ENCODE measurements at places on chromosomes 7 and 10. TPM values are rescaled to one million over a fixed set of nuclear protein-coding genes. Genes with fewer than 3 reads are reported as not detected.
A peak's percentile ranks its signal among the peaks of the same experiment; 100 is the strongest.

RADIL gene
- 2.0 TPM for total RNA-seq

APBB1IP gene
- 0.24 TPM for total RNA-seq

GNGT1 gene
- total RNA-seq, result not detected

CISD1 gene
- total RNA-seq, result 31.7 TPM

SPDYE17 gene
- not detected for total RNA-seq

- DNase-seq, result no peak
- H3K27me3 ChIP-seq, result no peaks in the 10 kb centered on the region
- peak overlapping the region; percentile 22 for H3K4me3 ChIP-seq
- H3K4me1 ChIP-seq, result peaks cover 33% of the 10 kb centered on the region
- peaks cover 19% of the 10 kb centered on the region for H3K36me3 ChIP-seq
Measured at GRCh38 chr7:140542228-140542603, 62.9 kb upstream of the MKRN1 start.

- H3K27me3 ChIP-seq, result peaks cover 29% of the 10 kb centered on the region
- no peak overlapping the region for H3K4me3 ChIP-seq
- DNase-seq, result no peak
- no peaks in the 10 kb centered on the region for H3K36me3 ChIP-seq
- H3K27ac ChIP-seq, result no peak overlapping the region
Measured at GRCh38 chr7:157898802-157899505, 562.1 kb downstream of the DNAJB6 start.

DNA sequence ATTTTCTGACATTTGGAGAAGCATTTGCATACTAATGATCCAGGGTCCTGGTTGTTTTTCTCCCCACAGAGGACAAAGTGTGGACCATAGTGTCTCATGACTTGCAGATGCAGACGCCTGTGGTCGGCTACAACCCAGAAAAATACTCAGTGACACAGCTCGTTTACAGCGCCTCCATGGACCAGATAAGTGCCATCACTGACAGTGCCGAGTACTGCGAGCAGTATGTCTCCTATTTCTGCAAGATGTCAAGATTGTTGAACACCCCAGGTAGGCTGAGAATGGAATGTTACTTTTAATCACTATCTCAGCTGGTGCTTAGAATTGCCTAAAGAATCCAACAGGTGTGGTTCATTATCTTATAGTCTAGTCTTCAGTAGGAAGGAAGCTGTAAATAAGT is 951.5 kb upstream of the C7orf33 start:
- no peak for DNase-seq
- H3K4me3 ChIP-seq, result no peak overlapping the region
- no peaks in the 10 kb centered on the region for H3K36me3 ChIP-seq
- no peak overlapping the region for H3K27ac ChIP-seq
- peaks cover 1% of the 10 kb centered on the region for H3K4me1 ChIP-seq

DNA sequence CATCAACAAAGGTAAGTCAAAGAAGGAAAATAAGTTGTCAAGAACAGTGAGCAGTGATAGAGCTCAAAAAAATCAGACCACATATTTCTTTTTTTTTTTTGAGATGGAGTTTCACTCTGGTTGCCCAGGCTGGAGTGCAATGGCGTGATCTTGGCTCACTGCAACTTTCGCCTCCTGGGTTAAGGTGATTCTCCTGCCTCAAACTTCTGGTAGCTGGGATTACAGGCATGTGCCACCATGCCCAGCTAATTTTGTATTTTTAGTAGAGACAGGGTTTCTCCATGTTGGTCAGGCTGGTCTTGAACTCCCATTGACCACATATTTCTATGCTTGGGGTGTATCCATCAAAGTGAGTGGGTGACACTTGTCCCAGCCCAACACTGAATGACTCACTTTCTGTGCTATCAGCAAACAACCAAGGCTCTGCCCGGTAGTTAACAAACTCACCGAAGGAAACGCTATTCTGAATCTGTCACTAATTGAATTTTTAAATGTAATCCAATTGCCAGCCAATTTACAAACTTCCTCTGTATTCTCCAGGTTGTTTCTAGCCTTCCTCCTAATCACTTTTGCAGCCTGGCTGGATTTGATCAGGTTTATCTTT is 19.6 kb upstream of the SMNDC1 start:
- H3K4me1 ChIP-seq, result peaks cover 16% of the 10 kb centered on the region
- no peak for DNase-seq
- H3K27ac ChIP-seq, result no peak overlapping the region
- H3K27me3 ChIP-seq, result no peaks in the 10 kb centered on the region
- no peak overlapping the region for H3K4me3 ChIP-seq
- peaks cover 4% of the 10 kb centered on the region for H3K36me3 ChIP-seq

DNA sequence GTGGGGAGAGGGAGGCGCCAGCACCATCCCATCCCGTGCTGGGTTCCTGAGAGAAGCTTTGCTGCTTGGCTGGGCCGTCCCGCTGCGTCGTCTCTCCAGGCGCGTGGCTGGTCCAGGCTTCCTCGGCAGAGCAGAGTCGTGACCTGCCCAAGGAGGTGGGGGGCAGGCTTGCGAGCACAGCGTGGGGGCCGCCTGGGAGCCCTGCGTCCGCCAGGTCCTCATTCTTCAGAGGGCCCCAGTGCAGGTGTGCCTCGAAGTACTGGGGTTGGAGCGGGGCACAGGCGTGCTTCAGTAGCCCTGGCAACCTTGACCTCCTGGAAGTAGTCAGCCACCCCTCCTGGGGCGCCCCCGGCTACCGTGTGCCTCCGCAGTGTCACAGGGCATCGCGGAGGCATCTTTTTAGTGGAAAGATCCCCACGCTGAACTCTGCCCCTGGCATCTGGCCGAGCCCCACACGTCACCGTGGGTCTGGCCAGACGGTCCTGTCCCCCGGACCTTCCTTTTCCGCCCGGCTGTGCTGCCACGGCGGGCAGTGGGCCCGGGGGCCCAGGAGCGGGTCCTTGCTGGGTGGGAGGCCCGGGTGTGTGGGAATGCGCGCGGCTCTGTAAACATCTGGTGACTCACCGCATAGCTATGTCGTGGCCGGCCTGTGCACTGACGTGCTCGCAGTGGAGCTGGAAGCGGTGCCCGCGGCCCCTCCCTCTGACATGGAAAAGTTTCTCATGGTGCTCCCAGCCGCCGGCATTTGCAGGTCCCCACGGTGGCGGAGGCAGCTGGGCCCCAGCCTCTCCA is 6.4 kb downstream of the MAFK start:
- H3K4me3 ChIP-seq, result peak overlapping the region; percentile 40
- H3K4me1 ChIP-seq, result peaks cover 30% of the 10 kb centered on the region
- peak overlapping the region; percentile 98 for H3K27ac ChIP-seq
- H3K27me3 ChIP-seq, result no peaks in the 10 kb centered on the region

- H3K36me3 ChIP-seq, result no peaks in the 10 kb centered on the region
- no peaks in the 10 kb centered on the region for H3K27me3 ChIP-seq
- H3K27ac ChIP-seq, result no peak overlapping the region
- H3K4me3 ChIP-seq, result no peak overlapping the region
- DNase-seq, result no peak
Measured at GRCh38 chr10:54691331-54691730, 109.7 kb downstream of the PCDH15 start.

GRCh38 chr10:11828682-11829284 is 5.6 kb downstream of the PROSER2 start:
- peak overlapping the region; percentile 9 for H3K27ac ChIP-seq
- no peak for DNase-seq
- no peaks in the 10 kb centered on the region for H3K27me3 ChIP-seq
- no peak overlapping the region for H3K4me3 ChIP-seq

- no peaks in the 10 kb centered on the region for H3K36me3 ChIP-seq
- peaks cover 6% of the 10 kb centered on the region for H3K27me3 ChIP-seq
- no peak overlapping the region for H3K27ac ChIP-seq
- DNase-seq, result no peak
Measured at GRCh38 chr10:93150289-93150688, 76.6 kb downstream of the CYP26A1 start.

GRCh38 chr7:49497471-49497870 is 276.0 kb upstream of the VWC2 start:
- H3K27me3 ChIP-seq, result peaks cover 3% of the 10 kb centered on the region
- DNase-seq, result no peak
- H3K4me3 ChIP-seq, result no peak overlapping the region
- no peaks in the 10 kb centered on the region for H3K4me1 ChIP-seq
- no peaks in the 10 kb centered on the region for H3K36me3 ChIP-seq

- no peak overlapping the region for H3K27ac ChIP-seq
- DNase-seq, result no peak
- no peaks in the 10 kb centered on the region for H3K36me3 ChIP-seq
- no peaks in the 10 kb centered on the region for H3K27me3 ChIP-seq
Measured at GRCh38 chr7:133742709-133743538, 384.2 kb upstream of the LRGUK start.

- H3K36me3 ChIP-seq, result no peaks in the 10 kb centered on the region
- no peak overlapping the region for H3K27ac ChIP-seq
- H3K4me1 ChIP-seq, result no peaks in the 10 kb centered on the region
- H3K27me3 ChIP-seq, result no peaks in the 10 kb centered on the region
- H3K4me3 ChIP-seq, result no peak overlapping the region
Measured at GRCh38 chr10:62696798-62697197, 107.7 kb upstream of the ADO start.

- peaks cover 6% of the 10 kb centered on the region for H3K4me1 ChIP-seq
- peaks cover 48% of the 10 kb centered on the region for H3K27me3 ChIP-seq
- H3K36me3 ChIP-seq, result no peaks in the 10 kb centered on the region
- DNase-seq, result no peak
- no peak overlapping the region for H3K4me3 ChIP-seq
Measured at GRCh38 chr10:1380088-1380671, 324.0 kb downstream of the WDR37 start.

DNA sequence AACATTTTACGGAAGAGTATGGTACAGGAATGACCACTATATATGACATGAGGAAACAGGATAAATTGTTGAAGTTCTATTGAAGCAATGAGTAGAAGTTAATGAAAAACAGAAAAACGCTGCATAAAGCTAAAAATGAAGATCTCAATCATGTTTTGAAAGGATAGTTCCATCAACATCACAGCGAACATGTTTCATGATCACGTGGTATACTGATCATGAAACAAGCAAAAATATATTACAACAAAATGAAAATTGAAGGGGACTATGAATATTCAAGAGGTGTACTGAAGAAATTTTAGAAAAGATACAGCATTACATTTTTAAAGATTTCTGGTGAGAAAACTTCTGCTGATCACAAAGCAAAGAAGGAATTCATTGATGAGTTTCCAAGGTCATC is 45.9 kb upstream of the TAC1 start:
- no peak overlapping the region for H3K4me3 ChIP-seq
- H3K4me1 ChIP-seq, result no peaks in the 10 kb centered on the region
- H3K27ac ChIP-seq, result no peak overlapping the region
- H3K36me3 ChIP-seq, result no peaks in the 10 kb centered on the region
- DNase-seq, result no peak

GRCh38 chr10:91495402-91495801 is 85.3 kb downstream of the HECTD2 start:
- DNase-seq, result no peak
- no peak overlapping the region for H3K27ac ChIP-seq
- no peaks in the 10 kb centered on the region for H3K4me1 ChIP-seq
- H3K27me3 ChIP-seq, result no peaks in the 10 kb centered on the region

DNA sequence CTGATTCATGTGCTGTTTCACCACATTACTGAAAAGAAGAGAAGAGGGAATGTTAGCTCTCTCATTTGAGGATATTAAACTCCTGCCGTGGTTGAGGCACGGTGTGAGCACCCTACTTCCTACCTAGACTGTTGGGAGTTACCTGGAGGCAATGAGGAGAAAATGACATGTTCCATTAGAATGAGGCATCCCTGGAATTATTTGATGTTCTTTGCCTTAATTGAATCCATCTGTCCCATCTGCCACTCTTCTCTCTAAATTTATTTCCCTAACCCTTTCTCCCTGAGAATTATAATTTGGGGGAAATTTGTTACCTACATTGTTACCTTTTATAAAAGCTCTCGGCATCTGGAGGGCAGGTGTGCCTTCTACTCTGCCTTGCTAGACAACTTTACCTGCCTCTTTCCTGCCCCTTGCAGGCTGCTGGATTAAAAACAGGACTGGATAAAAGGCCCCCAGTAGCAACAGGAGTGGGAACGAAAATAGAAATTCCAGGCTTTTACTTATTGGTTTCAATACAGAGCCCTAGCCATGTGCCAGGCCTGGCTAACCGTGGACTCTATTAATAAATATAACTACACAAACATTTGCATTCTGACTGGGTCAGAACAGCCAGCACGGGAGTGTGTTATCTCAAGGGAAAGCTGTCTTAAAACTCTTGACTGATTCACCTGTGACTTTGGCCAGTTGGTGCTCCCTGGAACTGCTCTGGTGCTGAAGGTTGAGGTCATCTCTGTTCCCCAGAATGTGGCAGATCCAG is 4.4 kb upstream of the ATXN7L1 start:
- H3K36me3 ChIP-seq, result no peaks in the 10 kb centered on the region
- H3K27me3 ChIP-seq, result peaks cover 34% of the 10 kb centered on the region
- no peak overlapping the region for H3K4me3 ChIP-seq
- peaks cover 25% of the 10 kb centered on the region for H3K4me1 ChIP-seq
- DNase-seq, result no peak

DNA sequence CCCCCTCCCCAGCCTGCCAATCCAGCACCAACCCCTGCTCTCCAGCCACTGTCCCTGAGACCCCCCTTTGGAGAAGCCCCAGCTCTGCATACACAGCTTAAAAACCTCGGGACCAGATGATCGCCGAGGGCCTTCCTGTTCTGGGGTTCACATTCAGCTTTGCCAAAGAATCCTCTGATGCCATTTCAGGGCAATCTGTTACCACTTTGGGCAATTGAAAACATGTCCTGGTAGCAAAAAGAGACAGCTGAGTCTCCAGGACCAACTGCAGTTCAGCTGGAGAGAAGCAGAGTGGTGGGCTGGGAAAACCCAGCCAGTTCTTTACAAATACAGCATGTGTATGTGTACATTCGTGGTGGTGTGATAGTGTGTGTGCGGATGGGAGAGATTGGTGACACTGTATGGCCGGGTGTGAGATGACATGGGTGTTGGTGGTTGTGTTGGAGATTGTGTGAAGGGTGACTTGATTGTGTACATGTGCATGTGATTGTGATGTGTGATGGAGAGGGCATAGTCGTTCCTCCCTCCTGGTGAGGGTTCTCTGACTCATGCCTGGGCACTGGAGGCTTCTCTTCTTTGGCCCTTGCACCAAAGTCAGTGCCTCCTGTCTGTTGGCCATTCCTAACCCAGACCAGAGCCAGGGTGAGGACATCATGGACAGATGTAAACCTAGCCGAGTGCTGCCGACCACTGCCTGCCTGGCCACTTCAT is 48.5 kb upstream of the AQP1 start:
- no peak for DNase-seq
- H3K27me3 ChIP-seq, result no peaks in the 10 kb centered on the region
- peaks cover 2% of the 10 kb centered on the region for H3K36me3 ChIP-seq
- no peak overlapping the region for H3K4me3 ChIP-seq

GRCh38 chr10:95445223-95445836 is 115.8 kb downstream of the SORBS1 start:
- no peak overlapping the region for H3K4me3 ChIP-seq
- no peak overlapping the region for H3K27ac ChIP-seq
- H3K4me1 ChIP-seq, result peaks cover 7% of the 10 kb centered on the region
- no peak for DNase-seq

- H3K36me3 ChIP-seq, result no peaks in the 10 kb centered on the region
- H3K4me3 ChIP-seq, result no peak overlapping the region
- no peak for DNase-seq
- no peak overlapping the region for H3K27ac ChIP-seq
- peaks cover 8% of the 10 kb centered on the region for H3K27me3 ChIP-seq
Measured at GRCh38 chr10:63710703-63711102, 189.5 kb downstream of the REEP3 start.

- no peak for DNase-seq
- H3K4me1 ChIP-seq, result peaks cover 3% of the 10 kb centered on the region
- H3K36me3 ChIP-seq, result peaks cover 1% of the 10 kb centered on the region
- no peak overlapping the region for H3K27ac ChIP-seq
- no peak overlapping the region for H3K4me3 ChIP-seq
Measured at GRCh38 chr7:36305648-36306047, 84.0 kb upstream of the ANLN start.

GRCh38 chr7:107958764-107959526 is 44.0 kb downstream of the LAMB1 start:
- no peak overlapping the region for H3K27ac ChIP-seq
- H3K36me3 ChIP-seq, result peaks cover 43% of the 10 kb centered on the region
- H3K4me1 ChIP-seq, result no peaks in the 10 kb centered on the region
- DNase-seq, result no peak
